ENCODE measurements at places on chromosomes 16 and 17.

DNA sequence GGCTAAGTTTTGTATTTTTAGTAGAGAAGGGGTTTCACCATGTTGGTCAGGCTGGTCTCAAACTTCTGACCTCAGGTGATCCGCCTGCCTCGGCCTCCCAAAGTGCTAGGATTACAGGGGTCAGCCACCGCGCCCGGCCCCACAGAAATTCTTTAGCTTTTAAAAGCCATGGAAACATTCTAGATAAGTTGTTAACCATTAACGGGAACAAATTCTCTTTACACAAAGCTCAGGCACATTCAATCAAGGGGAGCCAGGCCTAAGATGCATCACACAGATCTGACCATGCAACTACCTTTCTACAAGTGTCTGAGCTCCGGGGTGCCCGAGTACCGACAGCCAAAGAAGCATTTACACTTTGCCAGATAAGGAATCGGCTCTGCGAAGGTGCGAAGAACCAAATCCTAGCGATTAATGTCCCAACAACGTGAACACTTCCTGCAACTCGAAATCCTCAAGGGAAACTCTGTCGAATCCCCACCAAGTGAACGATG is 1.0 kb downstream of the EMC8 start:
- DNase-seq = no peak

DNA sequence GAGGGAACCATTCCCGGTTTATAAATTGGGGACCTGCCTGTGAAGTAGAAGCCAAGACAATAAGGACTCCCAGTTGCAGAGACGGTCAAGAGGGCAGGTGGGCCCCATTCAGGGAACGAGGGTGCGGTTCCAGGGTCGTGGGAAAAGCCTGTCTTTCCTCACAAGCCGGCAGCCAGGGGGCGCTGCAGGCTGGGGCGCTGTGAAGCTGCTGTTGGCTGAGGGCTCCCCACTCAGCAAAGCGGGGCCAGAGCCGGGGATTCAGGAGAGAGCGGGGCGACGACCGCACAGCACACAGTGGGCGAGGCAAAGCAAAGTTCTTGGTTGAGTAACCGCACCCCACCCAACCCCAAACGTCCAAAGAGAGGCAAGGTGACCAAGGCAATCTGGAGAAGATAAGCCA is 24.9 kb downstream of the CDRT15 start:
- no peak for DNase-seq

GRCh38 chr16:64507240-64508024 is 614.4 kb downstream of the CDH11 start:
- DNase-seq = no peak

DNA sequence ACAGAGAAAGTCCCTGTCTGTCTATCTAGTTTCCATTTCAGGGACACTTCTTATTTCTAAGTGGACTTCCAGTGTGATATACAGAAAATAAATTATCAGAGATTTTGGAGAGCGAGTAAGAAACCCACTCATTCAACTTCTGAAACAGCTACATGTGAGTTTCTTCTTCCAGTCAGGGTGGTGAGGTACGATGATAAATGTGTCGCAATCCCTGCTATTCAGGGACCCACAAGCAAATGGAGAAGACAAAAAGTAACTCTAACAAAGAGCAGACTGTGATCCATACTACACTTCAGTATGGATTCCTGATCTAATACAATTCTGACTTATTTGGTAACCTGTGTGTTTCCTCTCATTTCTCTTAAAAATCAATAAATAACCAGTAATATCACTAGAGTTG is 16.8 kb downstream of the CNTNAP4 start:
- no peak for DNase-seq

GRCh38 chr17:43027091-43028032 is 2.3 kb downstream of the RND2 start:
- no peak for DNase-seq

DNA sequence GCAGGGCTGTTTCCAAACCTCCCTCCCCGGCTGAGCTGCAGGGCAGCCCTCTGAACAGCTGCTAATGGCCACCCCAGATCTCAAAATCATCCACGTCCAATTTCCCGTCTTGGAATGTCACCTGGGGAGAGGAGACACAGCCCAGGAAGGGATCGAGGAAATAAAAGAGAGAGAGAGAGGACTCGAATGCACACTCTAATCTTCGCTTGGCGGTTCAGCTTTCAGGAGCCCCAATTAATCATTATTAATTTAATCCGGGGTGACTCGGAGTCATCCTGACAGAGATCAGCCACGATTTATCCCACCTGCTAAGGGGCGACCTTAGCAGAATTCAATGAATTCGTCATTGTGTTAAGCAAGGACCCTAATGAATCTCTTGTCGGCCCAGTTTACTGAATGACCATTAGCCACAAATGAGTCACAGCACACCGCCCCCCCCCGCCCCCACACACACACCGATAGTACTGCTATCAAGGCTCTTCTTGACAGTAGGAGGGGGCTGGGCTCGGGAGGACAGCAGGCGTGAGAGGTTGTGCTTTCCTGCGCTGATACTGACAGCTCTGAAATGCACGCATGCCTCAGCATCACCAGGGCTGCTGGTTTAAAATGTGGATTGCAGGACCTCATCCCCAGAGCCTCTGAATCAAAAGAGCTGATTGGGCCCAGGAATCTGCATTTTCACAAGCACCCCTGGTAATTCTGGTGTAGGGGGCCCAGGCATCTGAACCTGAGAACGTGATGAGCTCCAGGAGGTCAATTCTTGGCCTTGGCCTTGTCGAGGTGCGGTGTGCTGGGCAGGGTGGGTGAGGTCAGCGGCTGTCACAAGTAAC is 190.0 kb upstream of the CIBAR2 start:
- DNase-seq = no peak

DNA sequence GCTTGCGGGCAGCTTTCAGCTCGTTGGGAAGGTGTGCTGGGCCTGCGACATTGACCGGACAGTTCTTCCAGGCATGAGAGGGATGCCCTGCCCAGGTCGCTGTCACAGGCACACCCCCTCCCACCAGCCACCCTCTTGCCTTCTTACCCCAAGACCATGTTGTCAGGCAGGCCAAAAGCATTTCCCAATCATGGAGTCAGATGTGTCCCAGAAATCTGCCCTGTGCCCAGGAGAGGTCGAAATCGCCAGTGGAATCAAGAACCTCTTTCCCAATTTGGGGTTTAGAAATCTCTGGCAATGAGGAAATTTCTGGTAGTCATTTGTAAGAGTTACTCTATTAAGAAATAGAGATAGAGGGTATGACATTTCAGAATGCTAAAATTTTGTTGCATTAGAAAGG is 177.1 kb downstream of the RAB11FIP4 start:
- DNase-seq = peak; percentile 1
